ENCODE measurements at places on chromosomes 1 and 21.

GRCh38 chr21:20272791-20273362, 725.3 kb upstream of the NCAM2 start:
- no peak for DNase-seq

DNA sequence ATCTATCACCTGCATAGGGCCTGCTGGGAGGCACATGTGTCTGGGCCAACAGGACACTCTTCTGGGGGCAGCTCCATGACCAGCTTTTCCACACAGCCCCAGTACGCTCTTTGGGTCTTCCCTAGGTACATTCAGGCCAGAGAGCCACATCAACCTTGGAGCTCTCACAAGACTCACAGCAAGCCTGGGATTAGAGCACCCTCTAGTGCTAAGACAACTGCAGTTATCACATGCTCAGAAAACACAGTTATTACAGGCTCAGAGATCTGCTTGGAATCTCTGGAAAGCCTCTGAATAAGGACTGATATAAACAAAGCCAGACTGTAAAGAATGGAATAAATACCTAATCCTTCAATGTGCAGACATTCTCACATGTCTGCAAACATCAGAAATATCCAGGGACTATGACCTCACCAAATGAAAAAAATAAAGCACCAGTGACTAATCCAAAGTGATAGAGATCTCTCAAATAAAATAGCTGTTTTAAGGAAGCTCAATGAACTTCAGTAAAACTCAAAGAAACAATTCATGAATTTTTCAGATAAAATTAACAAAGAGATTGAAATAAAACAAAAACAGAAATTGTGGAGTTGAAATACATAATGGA, 563.9 kb upstream of the NR5A2 start:
- no peak for DNase-seq

DNA sequence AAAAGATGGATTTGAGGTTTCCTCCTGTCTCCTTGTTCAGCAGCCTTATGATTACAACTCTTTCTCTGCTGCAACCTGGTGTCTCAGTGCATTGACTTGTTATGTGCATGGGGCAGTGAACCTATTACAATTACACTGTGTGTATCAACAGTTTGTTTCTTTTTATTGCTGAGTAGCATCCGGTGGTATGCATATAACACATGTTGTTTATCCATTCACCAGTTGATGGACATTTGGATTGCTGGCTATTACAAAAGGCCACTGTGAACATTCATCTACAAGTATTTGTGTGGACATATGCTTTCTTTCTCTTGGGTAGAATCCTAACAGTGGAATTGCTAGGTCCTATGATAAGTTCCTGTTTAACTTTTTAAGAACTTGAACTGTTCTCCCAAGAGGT, 65.9 kb downstream of the FMO4 start:
- no peak for DNase-seq

GRCh38 chr1:228837817-228838716, 102.8 kb downstream of the RHOU start:
- no peak for DNase-seq

All from stimulated activated CD8-positive, alpha-beta memory T cell treated with anti-CD3 and anti-CD28 coated beads, Interleukin-4, amount 100 ng/mL, for 24 hours (primary cell).